ENCODE measurements at places on chromosomes 7 and 10.

DNA sequence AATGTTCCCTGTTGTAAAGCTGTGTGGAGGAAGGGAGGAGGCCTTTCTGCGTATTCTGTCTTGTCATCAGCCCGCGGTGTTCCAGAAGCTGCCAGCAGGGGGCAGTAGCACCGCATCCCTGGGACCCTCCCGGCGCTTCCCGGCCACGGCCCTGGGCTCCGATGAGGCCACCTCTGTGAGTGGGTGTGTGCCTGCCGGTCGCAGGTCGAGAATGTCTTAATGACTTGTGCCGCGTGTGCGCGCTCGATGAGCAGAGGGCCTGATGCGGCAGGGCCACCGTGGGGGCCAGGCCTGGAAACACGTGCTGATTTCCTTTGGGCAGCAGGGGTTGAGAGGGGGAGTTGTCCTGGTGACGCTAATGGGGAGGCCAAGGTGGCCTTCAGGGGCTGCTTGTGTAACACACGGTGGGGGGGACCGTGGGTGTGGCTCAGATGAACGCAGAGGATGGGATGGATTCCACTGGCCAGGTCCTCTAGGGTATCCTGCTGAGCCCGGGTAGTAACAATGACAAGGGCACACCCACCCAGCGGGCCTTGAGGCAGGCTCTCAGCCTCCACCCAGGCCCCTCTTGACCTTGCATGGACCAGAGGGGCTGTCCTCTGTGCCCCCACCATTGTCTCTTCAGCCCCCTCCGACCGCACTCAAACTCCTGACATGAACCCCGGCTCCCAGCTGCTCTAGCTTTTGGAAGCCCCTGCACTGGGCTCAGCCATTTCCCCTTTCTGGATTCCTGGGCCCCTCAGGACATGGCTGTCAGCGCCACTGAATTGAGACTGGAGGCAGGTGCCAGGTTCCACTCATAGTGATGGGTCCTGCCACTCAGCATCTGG is 135.9 kb upstream of the PODXL start:
- peak; percentile 53 for DNase-seq

DNA sequence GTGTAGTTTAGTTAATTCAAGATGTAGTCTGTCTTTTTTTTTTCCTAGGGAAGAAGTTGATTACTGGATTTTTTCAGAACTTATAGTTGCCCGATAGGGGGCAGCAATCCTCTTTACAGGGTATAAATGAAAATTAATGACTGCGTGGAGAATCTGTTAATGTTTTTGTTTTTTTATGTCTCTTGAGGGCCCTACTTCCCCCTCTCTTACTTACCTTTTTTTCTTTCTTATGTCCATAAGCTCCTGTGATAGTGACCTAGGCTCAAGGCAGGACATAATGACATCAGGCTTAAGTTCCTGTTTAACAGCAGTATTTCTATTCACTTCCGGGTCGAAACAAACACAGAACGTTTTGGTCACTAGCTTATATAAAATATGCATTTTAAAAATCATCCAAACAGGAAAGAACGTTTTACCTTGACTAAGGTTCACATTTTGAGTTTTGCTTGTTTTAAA is 18.8 kb downstream of the CDC123 start:
- DNase-seq, result peak; percentile 24

- DNase-seq, result no peak
Measured at GRCh38 chr10:35456784-35457183, 120.5 kb downstream of the CCNY start.

DNA sequence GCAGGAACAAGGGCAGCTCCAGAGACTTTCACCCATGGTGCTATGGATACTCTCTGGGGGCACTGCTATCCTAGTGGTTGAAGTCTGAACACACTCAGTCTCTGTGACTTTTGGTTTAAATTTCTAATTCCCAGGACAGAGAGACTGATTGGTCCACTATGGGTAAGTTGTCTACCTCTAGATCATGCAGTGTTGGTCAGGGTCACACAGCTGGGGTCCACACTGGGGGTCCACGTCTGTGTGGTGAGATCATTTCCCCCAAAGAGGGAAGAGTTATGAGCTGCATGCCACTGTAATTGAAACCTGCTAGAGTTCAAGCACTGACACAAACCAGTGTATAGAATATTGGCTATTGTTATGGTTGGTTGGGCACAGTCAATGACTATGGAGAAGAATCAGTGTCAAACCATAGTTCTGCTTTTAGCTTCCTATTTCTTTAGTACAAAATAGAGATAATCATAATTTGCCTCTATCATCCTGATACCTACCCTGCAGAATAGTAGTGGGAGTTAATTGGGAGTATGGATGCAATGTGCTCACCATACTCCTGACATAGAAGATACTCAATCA is 101.6 kb downstream of the PRTFDC1 start:
- DNase-seq, result no peak

GRCh38 chr10:16519908-16520861 is 1.5 kb downstream of the C1QL3 start:
- peak; percentile 27 for DNase-seq

- DNase-seq, result no peak
Measured at GRCh38 chr10:93225938-93226337, 152.2 kb downstream of the CYP26A1 start.

DNA sequence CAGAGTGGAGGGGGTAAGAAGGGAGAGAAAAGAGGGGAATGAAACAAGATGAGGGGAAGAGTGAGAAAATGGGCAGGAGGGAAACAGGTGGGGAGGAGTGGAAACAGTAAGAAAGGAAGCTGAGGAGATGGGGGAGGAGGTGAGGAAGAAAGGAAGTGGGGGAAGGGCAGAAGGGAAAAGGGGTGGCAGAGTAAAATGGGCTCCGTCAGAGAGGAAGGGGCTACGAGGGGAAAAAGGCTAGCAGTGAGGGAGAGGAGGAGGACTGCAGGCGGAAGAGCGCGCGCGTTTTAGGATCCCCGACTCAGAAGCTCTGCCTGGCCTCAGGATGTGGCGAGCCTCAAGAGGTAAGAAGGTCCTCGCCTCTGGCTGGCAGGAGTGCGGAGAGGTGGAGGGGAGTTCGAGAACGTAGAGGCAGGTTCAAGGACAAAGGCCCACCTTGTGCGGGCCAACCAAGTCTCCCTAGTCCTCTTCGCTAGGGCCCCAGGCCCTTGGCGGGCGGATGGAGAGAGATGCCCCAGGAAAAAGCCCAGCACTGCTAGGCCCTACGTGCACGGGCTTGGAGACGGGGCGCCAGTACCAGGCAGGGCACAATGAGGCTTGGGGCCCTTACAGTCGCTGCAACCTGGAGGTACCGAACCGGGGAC is 5.8 kb upstream of the NKX2-3 start:
- no peak for DNase-seq

DNA sequence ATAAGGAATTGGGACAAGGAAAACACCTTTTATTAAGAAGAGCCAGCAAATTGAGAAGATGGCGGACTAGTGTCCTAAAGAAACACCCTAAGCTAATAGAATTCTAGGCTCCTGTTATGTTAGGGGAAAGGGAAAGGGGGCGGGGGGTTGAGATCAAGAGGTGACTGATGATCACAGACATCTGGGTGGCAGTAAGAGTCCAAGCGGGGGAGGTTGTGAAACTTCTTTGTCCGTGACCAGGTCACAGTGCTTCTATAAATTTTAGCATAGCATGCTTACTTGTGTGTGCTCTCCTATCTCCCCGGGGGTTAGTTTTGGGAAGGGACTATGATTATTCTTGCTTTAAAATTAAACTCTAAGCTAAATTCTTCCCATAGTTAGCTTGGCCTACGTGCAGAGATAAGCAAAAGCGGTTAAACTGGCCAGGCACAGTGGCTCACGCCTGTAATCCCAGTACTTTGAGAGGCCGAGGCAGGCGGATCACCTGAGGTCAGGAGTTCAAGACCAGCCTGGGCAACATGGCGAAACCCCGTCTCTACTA is 262.1 kb downstream of the SKIDA1 start:
- no peak for DNase-seq

DNA sequence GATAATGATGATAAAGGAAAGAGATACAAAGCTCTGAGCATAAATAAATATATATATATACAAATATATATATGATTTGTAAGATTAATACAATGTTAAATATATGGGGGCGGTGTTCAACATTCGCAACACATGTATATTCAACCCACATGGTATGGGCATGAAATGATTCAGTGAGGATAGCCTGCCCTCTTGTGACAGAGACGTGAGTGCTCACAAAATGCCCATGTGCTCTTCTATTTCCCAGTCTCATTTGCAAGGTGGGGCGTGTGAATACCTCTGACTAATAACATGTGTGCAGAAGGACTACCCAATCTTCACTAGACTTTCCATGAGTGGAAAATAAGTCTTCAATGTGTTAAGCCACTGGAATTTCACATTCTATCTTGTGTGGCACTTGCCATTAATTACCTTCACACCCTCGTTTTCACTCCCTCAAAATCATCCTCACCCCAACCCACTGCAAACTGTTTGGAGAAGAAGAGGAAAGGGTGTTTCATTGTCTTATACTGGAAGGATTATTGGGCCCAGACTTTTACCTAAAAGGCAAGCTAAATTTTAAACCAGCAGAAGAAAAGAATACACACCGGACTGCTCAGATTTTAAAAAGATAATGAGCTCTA is 26.9 kb downstream of the ASAH2 start:
- DNase-seq, result peak; percentile 5

DNA sequence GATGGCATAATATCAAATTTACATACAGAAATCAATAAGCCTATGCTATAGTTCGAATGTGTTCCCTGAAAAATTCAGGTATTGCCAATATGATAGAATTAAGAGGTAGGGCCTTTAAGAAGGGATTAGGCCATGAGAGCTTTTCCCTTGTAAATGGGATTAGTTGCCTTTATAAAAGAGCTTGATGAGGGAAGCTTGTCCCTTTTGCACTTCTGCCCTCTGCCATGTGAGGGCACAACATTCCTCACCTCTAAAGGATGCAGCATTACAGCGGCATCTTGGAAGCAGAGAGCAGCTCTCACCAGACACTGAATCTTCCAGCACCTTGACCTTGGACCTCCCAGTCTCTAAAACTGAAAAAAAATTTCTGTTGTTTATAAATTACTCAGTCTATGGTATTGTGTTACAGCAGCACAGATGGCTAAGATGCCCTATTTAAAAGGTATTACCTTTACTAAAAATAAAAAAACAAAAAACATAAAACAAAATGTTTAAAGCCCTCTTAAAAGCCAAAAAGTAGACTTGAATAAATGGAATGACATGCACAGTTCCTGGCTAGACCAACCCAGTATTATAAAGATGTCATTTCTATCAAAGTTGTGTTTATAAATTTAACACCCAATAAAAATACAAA is 909.6 kb downstream of the REEP3 start:
- no peak for DNase-seq

- no peak for DNase-seq
Measured at GRCh38 chr7:12929476-12930140, 242.2 kb downstream of the ARL4A start.

DNA sequence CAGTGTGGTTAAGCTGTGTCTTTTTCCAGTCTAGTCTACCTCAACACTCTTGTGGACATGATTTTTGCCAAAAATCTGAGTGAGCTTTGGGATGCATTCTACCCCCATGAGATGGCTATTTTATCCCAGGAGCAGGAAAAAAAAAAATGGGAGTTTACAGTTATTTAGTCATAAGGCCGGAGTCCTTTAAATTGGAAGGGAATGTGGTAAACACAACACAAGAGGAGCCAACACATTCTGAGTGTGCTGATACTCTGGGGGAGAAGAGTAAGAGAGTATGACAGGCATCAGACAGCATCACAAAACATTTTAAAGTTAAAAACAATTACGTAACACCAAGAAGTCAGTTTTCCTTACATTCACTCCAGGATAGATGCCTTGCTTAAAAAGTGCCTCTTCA is 46.1 kb downstream of the C1GALT1 start:
- no peak for DNase-seq

- DNase-seq, result no peak
Measured at GRCh38 chr10:122308417-122309141, 37.5 kb downstream of the BTBD16 start.

DNA sequence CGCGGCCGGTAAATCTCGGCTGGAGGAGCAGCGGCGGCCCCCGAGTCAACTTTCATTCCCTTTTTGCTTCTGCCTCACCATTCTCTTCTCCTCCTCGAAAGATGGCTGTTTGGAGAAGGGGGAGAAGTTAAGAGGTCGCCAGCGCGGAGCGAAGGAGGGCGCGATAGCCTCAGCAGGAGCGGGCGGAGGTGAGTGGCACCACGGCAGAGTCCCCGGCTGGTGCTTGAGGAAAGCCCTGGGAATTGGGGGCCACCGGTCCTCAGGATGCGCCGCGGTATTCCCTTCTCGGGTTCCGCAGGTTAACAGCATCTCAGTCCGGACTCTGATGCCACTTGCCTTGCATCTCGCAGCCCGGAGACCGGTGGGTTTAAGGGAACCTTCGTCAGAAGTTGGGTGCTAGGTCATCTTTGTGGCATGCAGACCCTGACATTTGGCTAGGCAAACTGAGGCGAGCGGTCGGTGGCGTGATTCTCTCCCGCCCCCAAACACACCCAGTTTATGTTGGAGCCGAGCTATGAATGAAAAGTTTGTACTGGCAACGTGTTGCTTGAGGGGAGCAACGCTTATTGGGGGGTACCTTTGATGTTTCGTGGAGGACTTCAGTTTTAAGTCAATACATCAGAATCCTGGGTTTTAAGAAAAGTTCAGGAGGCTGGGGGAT is 59.5 kb upstream of the PRPS1L1 start:
- DNase-seq, result peak; percentile 37

DNA sequence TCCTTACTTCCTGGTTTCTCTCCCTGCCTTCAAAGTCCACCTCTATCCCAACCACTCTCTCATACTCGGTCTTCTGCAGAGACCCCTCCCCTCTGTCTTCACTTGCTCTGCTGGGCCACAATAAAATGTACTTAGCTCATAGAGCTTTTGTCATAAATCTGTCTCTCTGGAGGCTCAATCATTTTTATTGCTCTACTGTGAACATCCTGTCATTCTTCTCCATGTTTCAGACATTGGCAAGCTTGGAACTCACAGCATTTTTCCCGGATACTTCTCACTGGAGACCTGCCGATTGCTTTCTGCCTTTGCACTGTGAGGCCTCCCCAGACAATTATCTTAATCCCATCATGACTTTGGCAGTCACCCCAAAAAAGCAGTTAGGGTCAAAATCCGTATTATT is 192.3 kb upstream of the ZMIZ1 start:
- no peak for DNase-seq

GRCh38 chr7:159023206-159023605 is 121.5 kb downstream of the VIPR2 start:
- no peak for DNase-seq

DNA sequence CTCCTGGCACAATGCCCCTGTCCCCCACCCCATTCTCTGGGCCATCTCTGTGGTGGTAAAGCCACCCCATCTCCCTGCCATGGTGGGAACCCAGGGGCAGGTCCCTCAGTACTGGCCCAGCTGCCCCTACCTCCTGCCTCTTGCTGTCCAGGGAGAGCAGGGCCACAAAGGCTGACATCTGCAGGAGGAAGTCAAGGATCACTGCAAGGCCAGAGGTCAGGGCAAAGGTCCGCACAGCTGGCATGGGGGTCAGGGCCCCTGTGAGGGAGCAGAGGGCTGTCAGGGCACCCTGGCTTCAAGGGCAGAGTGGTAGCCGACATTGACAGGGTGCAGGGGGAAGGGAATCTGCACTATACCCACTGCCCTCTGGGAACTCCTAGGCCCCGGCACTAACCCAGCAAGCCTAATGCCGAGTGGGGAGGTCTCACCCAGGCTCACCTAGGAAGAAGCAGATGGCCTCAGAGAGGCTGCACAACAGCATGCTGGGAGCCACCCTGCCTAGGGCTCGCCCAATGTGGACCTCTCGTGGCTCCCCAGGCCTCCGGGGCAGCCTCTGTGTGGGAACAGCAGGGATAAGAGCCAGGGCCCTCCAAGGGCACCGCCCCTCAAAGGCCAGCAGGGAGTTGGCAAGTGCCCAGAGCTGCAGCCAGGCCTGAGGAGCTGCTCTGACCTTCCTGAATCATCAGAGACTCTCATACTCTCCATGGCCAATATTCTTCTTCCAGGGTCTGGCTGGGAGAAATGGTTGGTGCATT is 7.7 kb downstream of the NPC1L1 start:
- DNase-seq, result no peak
